CD4-positive, alpha-beta T cell treated with Interleukin-12 subunit alpha and Interleukin-12 subunit beta, for 1 hour (primary cell): ENCODE measurements at places on chromosomes 4 and X.

DNA sequence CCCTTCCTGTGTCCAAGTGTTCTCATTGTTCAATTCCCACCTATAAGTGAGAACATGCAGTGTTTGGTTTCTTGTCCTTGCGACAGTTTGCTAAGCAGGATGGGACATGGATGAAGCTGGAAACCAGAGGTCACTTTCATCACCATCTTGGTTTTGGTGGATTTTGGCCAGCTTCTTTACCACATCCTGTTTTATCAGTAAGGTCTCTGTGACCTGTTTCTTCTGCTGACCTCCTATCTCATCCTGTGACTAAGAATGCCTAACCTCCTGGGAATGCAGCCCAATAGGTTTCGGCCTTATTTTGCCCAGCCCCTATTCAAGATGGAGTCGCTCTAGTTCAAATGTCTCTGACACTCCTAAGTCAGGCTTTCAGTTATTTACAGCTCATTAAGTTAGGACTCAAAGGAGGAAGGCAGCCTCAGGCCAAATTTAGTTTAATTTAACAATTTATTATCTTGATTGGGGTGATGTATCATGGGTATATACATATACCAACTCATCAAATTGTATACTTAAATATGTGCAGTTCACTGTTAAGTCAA is 169.9 kb upstream of the NDP start:
- DNase-seq, result no peak

DNA sequence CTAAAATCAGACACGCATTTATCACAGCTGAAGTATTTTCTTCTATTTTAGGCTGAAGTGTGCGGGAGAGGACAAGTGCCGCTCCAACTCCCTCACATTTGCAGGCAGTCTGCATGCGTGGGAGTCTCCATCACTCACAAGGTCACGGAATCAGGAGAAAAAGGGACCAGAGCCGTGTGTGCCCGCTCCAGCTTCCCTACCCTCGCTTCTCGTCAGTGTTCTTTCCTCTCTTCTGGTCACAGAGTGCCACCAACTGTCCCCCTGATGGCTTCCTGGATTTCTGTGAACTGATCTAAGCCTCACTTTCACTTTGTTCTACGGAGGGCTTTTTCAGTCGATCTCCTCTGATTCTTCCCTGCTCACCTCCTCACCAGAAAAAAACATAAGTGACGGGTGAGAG is 407.4 kb upstream of the AADAT start:
- DNase-seq, result no peak

- no peak for DNase-seq
These were observed 20.7 kb upstream of the BCLAF3 start for GRCh38 chrX:20011608-20012007.

GRCh38 chrX:28135378-28136047 is 154.3 kb upstream of the DCAF8L1 start:
- no peak for DNase-seq

- no peak for DNase-seq
These were observed 15.3 kb downstream of the USP46 start for GRCh38 chr4:52643785-52644244.

DNA sequence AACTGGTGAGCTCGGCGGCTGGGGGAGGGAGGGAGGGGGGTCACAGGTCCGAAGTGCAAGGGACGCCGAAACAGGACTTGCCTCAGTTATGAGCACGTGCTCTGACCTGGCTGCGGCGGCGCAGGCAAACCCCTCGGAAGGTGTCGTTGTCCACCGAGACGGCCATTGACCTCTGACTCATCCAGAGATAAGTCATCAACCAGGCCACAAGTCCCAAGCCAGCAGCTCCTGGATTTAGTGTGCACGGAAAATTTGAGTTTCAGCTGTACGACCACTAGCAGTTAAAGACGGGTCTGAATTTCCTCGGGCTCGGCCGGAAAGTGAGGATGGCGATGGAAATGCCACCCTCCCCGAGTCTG is 674 bp downstream of the SH3D19 start:
- no peak for DNase-seq

DNA sequence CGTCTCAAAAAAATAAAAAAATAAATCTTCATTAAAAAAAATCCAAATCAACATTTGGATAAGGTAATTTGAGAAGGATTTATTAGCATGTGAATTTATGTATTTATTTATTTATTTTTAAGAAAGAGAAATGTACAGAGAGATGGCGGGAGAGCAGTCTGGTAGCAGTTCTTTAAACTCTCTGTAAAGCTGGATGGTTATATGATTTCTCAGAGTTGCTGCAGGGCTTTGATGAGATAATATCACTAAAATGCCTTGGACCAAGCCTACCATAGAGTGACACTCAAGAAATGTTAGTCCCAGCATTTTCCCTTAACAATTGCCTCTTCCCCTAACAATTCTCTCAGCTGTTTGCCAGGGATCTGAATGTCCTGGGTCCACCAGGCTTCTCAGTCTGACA is 103.4 kb upstream of the LNX1 start:
- DNase-seq, result no peak

- DNase-seq, result no peak
These were observed 546.9 kb downstream of the BCOR start for GRCh38 chrX:39550795-39551361.
